CD4-positive, alpha-beta T cell treated with Interleukin-15 for 4 hours (primary cell): ENCODE measurements at places on chromosomes 5 and 9.
A peak's percentile ranks its signal among the peaks of the same experiment; 100 is the strongest.

GRCh38 chr5:13831351-13831750 is 113.1 kb downstream of the DNAH5 start:
- DNase-seq, result no peak

- DNase-seq, result no peak
These were observed 364.0 kb downstream of the NDUFS4 start for GRCh38 chr5:53924392-53924791.

GRCh38 chr9:36392489-36392888 is 7.6 kb downstream of the RNF38 start:
- no peak for DNase-seq

- DNase-seq, result no peak
These were observed 159.2 kb downstream of the SNCAIP start for GRCh38 chr5:122471031-122471751.

GRCh38 chr9:121359351-121360294 is 10.4 kb downstream of the STOM start:
- no peak for DNase-seq

- DNase-seq, result no peak
These were observed 26.4 kb downstream of the C9orf43 start for GRCh38 chr9:113436728-113437515.

DNA sequence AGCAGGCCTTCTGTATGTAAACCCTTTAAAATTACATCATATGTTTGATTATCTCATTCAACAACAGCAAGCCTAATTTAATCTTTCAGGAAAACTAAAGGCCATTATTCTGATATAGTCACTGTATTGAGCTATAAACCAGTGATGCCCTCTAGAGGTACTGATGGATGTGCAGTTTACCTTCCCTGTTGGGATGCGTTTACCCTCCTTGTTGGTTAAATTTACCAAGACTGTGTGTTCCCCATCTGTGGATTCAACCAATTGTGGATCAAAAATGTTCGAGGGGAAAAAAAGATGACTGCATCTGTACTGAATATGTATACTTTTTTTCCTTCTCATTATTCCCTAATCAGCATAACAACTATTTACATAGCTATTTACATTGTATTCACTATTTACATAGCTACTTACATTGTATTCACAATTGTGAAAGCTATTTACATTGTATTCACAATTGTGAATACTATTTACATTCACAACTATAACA is 3.7 kb upstream of the BAAT start:
- no peak for DNase-seq

DNA sequence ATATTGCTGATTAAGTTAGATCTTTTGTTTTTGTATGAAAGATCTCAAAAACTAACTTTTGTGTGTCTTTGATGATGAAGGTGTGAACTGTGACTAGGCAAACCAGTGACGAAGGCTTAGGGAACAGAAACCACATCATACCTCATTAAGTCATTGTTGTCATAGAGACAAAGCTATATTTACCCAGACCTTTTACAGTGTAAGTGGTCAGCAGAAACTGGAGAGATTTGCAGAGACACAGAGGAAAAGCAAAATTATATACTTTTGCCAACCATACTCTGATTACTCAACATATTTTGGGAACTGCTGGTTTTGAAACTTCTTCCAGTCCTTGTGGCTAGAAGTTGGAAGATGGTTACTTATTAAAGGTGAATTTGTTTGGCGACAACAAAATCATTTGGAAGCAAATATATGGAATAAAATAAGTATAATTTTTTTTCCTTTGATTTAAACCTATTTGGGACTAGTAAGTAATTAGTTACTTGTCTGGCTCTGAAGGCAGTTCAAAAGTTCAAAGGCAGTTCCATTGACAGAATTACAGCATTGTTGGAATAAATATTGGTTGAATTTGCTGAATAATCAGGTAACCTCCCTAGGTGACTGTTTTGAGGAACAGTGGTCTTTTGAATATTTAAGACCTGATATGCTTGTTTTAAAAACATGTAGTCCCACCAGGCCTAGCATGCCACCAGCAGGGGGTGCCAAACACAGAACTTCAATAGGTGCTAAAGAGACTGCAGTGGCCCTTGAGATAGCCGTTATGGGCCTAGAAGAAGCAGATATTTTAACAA is 103.8 kb downstream of the RPS23 start:
- peak; percentile 43 for DNase-seq

DNA sequence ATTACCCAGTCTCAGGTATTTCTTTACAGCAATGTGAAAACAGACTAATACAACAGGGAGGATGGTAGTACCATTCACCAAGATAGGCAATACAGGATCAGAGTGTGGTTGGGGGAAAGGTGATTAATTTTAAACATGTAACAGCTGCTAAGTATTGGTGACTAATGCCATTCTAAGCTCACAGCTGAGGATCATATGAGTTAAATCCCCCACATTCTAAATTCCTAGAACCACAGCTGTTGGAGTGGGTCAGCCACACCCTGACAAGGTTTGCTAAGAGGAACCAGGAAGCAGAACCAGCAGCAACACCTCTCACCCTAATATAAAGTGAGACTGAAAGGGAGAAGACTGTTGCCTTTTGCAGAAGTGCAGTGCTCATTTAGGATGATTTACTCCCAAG is 24.8 kb downstream of the HSPB3 start:
- DNase-seq, result no peak

- peak; percentile 56 for DNase-seq
These were observed 5.7 kb downstream of the RAPGEF1 start for GRCh38 chr9:131734165-131734610.

DNA sequence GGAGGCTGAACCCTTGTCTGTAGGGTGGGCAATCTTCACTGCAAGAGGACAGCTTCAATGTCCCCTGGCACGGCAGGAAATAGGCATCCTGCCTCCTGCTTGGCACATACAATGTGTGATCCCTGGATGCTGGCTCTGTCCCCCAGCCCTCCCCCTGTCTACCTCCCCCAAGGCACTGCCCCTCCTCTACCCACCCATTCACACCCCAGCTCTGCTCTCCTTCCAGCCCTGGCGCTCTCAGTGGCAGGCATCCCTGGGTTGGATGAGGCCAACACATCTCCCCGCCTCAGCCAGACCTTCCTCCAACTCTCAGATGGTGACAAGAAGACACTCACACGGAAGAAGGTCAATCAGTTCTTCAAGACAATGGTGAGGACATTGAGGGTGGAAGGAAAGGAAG is 24.1 kb upstream of the FOXI1 start:
- DNase-seq, result no peak

DNA sequence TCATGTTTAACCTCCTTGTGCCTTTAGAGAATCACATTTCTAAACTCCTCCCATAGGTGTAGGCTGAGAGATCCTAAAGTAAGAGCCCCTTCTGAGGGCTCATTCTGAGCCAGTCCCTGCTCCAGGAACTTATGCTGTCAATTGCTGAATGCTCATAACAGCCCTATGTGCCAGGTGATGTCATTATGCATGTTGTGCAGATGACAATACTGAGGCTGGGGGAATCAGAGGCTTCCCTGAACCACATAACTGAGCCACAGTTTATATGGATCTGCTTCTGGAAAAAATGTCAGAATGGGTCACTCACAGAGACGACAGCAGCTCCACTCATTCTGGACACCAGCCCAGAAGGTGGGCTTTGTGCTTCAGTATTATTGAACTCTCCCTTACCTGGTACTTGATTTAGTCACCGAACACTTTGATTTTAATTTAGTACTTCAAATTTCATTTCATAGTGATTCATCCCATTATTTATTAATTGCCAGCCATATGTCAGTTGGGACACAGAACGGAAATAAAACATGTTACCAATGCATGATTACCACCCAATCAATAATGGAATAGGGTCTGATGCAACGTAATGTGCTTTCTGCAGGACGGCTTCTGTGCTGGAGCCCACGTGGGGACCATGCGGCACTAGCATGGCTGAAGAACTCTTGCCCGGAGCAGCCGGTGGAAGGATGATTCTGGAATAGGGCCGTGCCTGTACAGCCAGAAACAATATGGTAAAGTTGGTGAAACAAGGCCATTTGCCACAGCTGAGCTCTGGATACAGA is 406.3 kb downstream of the IRX1 start:
- no peak for DNase-seq

DNA sequence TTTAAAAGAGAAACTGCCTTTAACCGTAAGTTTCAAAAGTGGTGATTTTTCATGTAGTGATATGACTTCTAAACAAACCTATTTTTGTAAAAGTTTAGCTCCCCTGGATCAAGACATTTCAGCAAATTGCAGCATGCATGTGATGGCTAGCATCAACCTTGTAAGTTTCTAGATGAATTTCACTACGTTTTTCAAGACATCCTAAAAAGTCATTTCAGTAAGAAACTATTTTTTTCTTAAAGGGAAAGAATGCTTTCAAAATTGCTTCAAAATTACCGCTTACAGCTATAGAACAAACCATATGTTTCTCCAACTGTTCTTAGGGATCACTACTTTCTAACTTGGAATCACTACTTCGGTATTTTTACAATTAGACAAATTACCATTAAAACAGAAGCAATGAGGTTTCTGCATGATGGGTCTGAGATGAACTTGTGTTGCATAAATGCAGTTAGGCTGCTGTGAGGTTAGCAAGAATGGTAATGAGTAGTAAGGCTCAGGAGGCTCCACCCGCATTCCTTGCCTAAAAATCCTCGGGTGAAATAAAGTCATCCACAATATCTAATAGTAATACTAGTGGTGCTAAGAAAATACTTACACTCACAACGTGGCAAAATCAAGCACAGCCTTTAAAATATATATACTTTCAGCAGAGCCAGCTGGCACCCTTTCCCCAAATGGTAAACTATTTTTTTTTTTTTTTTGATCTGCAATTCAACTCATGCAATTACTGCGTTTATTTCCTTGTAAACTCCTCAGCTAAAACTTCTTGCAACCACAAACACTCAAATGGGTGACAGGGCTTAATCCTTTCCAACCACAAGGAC is 53.8 kb downstream of the CDC14B start:
- no peak for DNase-seq

DNA sequence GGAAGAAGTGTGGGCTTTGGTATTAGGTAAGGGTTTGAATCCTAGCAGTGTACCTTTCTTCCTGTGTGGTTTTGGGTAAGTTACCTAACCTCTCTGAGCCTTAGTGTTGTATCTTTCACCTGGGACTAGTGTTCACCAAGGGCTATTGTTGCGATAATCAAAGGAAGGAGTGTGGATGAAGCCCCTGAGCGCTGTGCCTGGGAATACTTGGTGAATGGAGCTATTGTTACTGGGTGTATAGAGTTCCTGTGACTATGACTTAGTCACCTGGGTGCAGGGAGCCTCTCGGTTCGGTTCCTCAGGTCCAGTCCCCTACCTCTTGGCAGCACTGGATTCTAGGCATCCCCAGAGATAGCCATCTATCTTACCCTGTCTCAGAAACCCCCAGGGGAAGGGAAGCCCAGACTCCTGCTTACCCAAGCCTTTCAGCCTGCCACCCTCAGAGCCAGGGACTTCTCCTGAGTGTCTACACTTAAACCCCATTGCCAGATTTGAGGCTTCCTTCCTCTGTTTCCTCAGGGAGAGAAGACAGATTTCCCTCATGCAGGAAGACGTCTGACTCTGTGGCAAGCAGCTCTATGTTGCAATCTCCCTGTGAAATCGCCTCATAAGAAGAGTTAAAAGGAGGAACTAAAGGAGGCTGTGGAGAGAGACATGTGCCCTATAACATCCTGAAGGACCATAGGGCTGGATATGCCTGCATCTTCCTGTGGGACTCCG is 181.0 kb upstream of the PITX1 start:
- no peak for DNase-seq

DNA sequence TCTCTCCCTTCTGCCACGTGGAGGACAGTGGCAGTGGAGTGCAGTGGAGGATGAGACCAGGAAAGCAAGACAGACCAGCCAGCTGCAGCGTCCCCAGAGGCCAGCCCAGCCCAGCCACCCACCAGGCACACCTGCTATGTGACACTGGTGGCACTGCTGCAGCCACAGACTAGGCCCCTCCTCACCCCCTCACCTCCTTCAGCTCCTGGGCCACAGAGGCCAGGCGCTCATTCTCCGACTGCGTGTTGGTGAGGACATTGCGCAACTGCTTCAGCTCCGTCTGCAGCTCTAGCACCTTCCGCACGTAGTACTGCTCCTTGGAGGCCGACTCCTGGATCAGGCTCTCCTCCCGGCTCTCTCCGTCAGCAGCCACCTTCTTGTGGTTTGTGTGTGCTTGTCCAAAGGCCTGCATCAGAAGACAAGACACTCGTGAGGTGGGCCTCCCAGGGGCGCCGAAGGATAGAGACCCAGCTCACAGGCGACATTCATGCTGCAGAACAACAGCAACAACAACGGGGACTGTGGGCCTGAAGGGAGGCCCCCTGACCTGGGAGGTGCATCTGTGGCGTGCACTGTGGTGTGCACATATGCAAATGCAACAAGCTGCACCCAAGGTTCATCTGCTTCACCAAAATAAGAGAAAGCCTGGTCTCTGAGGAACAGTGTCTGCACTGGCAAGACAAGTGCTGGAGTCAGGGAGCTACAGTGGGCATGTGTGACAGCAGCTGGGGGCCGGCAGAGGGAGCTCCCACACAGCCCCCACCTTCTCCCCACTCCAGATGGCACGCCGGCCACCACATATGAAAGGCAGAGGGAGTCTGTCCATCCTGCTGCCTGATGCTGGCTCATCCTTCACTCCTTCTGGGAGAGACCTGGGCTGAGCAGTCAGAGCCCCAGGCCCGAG is 35.5 kb downstream of the BICD2 start:
- no peak for DNase-seq

DNA sequence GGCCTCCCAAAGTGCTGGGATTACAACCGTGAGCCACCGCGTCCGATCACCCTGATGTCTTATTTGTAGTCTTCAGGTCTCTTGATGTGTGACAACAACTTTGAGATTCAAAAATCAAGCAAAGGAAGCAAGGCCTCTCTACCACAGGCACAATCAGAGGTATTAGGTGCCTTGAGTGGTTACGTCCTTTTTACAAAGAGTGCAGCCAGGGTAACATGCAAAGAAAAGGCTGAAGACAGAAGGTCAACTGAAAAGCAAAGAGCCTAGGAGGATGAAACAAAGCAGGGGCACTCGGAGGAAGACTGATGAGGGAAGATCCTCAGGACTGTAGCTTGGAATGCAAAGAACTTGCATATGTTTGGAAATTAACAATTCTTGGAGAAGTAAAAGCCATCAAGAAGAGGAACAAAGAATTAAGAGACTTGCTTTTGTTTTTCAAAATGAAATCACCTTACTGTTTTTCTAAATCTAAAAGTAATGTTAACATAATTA is 362.1 kb downstream of the EBF1 start:
- DNase-seq, result no peak

- DNase-seq, result no peak
These were observed 341.4 kb downstream of the ARHGEF28 start for GRCh38 chr5:73967347-73967746.

GRCh38 chr9:136424750-136425362 is 14.4 kb downstream of the PMPCA start:
- DNase-seq, result no peak

- DNase-seq, result no peak
These were observed 1.4 kb downstream of the GALNT12 start for GRCh38 chr9:98808875-98809274.

GRCh38 chr5:130501151-130501865 is 597.0 kb downstream of the CHSY3 start:
- no peak for DNase-seq

GRCh38 chr9:76431601-76432000 is 27.4 kb upstream of the GCNT1 start:
- DNase-seq, result no peak

GRCh38 chr5:66796305-66797292 is 200.4 kb downstream of the MAST4 start:
- no peak for DNase-seq

- peak; percentile 83 for DNase-seq
These were observed at the start of the genes PRELID1 and RAB24 for GRCh38 chr5:177303121-177303924. Gene PRELID1, plus strand, starts transcription at chr5:177303799. Its CDS starts 187 bp downstream, at chr5:177303986. Gene RAB24, minus strand, starts transcription at chr5:177303719. Its CDS starts 431 bp downstream, at chr5:177303288.

GRCh38 chr5:133371371-133372155 is 240.8 kb downstream of the FSTL4 start:
- no peak for DNase-seq
